Common myeloid progenitor, CD34-positive (primary cell): ENCODE measurements at places on chromosomes 1 and 21.

DNA sequence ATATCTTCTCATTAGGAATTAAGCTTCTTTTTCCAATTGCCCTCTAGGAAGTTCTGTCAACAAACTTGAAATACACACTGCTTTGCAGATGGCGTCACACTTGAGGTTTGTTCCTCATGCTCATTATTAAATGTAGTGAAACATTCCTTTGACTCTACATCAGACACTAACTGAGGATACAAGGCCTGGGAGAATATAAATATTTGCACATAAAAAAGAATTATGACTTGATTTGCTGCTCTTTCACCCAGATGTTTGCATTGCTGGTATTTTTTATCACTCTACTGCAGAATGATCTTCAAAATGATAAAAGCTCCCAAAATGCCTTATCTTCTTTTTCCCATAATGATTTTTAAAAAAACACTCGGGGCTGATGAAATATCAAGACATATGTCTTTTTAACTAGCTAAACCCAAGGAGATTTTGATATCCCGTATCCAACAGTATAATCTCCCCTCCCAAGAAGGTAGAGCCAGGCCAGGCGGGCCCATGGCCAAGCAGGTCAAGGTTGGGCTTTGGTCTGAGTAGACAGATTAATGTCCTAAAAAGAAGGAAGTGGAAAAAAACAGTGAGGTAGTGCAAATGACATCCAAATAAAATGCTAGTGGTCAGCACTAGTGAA lies 264.6 kb downstream of the HHIPL2 start:
- no peak for DNase-seq

- DNase-seq, result no peak
Measured at GRCh38 chr1:145963265-145964019, 933 bp downstream of the ANKRD34A start.

GRCh38 chr1:3685222-3685621 lies 32.9 kb downstream of the TP73 start:
- DNase-seq, result no peak

DNA sequence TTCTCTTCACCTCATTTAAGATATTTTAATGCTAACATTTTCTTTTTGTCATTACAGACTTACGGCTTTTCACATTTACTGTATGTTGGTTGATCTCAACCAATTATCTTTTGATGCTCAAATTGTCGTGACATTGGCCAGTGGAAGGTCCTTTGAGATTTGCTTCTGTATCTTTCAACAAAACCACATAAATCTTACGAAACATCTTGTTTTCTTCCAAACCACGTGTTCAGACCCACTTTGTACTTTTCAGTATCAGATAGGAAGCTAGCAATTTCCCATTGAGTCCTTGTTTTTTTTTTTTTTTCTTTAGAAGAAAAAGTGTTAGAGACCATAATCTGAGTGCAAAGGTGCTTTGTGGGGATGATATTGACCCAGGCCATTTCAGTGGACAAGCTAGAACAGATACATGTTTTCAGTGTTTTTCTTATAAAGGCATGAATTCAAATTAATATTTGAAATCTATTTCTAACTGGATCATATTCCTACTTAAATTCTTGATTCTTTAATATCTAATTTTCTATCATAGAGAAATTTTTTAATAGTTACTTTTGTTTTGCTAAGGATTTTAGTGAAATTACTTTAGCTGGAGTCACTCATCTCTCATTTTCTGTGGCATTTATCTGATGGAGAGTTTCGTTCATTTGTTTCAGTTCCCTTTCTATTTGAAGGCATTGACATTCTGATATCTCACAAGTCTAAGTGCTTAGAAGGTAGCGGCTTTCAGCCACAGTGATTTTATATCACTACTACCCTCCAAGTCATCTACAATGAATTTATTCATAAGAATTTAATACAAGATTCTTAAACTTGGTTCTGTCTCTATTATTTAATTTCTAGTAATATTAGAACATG lies 26.7 kb downstream of the ATG4C start:
- DNase-seq, result no peak

- DNase-seq, result no peak
Measured at GRCh38 chr1:77316966-77317365, 35.1 kb downstream of the AK5 start.

- no peak for DNase-seq
Measured at GRCh38 chr1:184082541-184083415, 31.2 kb downstream of the TSEN15 start.

DNA sequence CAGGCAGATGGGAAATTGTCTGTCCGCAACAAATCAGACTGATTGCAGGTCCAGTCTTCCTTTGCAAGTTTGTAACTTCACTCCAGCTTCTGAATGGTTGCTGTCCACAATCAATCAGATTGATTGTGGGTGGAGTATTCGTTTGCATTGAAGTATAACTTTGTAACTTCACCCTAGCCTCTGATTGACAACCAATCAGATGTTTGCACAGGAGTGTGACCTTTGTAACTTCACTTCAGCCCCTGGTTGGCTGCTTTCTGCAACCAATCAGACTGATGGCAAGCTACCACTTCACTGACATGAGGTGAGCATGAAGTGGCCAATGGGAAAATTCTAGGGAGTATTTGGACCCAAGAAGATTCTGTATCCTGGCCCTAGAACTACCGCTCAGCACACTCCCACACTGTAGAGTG lies 25.7 kb downstream of the OR10J1 start:
- DNase-seq, result no peak

DNA sequence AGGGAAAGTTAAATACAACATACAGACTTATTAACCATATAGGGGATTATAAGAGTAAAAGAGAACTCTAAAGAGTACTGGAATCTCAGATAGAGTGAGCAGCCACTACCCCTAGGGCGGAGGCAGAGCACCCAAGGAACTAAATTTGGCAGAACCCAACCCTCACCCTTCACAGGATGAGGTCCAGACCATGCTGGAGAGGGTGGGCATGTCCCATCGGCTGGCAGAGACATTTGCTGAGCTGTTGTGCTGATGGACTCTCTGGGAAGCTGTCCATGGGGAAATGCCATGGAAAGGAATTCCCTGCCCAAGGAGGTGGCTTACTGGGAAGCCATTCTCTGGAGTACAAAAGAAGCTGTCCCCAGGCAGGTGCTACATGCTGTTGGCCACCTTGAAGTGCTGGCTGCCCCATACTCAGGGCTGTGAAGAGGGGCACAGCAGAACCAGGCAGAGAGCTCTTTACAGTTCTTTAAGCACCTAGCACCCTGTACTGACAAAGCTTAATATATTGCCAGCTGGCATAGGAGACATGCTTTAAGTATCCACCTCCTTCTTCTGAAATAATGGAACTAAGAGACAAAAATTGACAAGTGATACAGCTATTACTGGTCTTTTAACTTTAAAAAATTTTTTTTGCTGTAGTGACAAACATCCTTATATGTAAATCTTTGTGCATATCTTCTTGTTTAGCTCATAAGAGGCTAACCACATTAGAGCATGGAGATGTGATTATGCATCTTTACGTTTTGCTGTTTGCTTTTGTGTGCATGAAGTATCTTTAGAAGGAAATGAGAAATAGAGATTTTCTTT lies 29.6 kb downstream of the TSNAX start:
- DNase-seq, result no peak

DNA sequence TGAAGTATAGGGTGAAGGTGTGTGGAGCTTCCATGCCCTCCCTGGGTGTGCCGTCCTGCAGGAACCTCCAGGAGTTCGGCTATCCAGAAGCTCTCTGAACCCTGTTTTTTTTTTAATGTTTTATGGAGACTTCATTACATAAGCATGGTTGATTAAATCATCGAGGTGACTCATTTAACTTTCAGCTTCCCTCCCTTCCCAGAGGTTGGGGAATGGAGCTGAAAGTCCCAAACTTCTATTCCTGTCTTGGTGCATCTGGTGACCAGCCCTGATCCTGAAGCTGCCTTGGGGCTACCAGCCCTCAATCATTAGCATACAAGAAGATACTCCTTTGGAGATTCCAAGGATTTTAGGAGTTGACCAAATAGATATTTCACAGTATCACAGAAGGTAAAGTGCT lies 9.5 kb downstream of the RRP15 start:
- no peak for DNase-seq

- DNase-seq, result no peak
Measured at GRCh38 chr1:26014179-26014578, 7.4 kb upstream of the EXTL1 start.

GRCh38 chr21:45763074-45763473 lies 119.5 kb downstream of the PCBP3 start:
- no peak for DNase-seq

GRCh38 chr1:55245781-55246180 lies 30.6 kb upstream of the USP24 start:
- DNase-seq, result no peak

DNA sequence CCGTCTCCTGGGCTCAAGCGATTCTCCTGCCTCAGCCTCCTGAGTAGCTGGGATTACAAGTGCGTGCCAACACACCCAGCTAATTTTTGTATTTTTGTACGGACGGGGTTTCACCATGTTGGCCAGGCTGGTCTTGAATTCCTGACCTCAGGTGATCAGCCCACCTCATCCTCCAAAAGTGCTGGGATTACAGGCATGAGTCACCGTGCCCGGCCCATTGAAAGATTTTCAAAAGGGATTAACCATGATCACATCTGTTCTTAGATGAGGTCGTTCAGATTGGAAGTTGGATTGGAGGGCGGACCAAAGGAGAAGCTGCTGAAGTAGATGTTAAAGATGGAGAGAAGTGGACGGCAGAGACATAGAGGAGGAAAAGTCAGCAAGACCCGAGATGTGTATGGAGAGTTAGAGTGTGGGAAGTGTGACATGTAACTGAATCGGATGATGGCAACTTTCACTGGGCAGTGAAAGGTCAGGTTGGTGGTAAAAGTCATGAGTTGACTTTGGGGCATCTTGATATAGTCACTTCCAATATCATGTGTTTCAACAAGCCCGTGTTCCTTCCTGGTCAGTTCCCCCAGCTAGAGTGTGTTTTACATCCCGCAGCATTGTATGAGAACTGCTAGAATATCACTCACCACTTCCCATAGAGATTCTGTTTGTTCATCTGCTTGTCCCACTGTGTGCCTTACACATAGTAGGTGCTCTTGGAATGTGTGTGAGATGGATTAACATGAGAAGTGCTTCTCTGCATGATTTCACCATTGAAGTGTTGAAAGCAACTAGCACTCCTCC lies 54.4 kb upstream of the TINAGL1 start:
- DNase-seq, result no peak

GRCh38 chr1:155117610-155118009 lies 10.1 kb upstream of the EFNA1 start:
- DNase-seq, result no peak

DNA sequence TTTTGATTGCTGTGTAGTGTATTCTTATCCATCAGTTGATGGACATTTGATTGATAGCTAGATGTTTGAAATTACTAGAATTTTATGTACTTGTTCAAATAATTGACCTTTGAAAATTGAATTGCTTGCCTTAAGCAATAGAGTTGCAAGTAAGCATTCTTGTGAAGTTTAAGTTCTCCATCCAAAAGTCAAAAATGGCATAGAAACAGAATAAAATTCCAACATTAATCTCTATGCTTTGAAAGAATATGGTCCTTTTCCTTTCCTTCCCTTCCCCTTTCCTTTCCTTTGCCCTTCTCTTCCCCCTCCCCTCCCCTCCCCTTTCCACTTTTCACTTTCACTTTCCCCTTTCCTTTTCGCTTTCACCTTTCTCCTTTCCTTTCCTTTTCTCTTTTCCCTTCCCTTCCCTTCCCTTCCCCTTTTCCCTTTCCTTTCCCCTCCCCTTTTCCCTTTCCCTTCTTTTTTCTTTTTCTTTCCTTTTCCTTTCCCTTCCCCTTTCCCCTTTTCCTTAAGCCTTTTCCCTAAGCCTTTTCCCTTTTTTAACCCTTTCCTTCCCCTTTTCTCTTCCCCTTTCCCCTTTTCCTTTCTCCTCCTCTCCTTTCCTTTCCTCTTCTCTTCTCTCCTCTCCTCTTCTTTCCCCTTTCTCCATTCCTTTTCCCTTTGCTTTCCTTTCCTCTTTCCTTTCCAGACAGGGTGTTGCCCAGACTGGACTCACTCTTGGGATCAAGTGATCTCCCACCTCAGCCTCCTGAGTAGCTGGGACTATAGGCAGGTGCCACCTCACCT lies 67.4 kb downstream of the SASS6 start:
- DNase-seq, result no peak

- no peak for DNase-seq
Measured at GRCh38 chr1:235865565-235866204, 1.0 kb downstream of the LYST start.

- DNase-seq, result no peak
Measured at GRCh38 chr21:33032434-33033047, 6.8 kb downstream of the OLIG2 start.

GRCh38 chr1:156912861-156913808 lies 7.3 kb upstream of the LRRC71 start:
- DNase-seq, result no peak

DNA sequence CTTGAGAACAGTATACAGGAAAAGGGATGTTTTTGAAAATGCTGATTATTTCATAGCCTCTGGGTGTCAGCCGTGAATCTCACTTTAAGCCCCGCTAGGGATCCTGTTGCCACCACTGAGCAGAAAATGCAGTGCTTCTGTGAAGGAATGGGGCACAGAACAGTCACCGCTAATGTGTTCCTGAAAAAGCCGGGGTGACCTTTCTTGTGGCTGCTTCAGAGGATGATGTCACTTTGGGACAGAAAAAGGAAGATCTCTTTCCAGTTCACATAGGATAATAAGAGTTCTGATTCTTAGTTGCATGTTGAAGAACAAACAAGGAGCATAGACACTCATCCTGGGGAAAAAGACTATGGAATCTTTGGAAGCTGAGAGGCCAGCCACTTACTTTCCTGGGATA lies 349.6 kb downstream of the DISC1 start:
- DNase-seq, result no peak

DNA sequence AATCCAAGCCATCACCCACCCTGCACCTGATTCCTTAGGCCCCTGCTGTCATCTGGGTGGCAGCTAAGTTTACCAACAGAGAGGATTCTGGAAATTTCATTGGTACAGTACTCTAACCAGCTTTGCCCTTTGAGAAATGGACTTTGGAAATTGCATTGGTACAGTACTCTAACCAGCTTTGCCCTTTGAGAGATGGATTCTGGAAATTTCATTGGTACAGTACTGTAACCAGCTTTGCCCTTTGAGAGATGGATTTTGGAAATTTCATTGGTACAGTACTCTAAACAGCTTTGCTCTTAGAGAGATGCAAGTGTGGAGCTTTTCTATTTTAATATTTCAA lies 42.5 kb downstream of the MAB21L3 start:
- no peak for DNase-seq

DNA sequence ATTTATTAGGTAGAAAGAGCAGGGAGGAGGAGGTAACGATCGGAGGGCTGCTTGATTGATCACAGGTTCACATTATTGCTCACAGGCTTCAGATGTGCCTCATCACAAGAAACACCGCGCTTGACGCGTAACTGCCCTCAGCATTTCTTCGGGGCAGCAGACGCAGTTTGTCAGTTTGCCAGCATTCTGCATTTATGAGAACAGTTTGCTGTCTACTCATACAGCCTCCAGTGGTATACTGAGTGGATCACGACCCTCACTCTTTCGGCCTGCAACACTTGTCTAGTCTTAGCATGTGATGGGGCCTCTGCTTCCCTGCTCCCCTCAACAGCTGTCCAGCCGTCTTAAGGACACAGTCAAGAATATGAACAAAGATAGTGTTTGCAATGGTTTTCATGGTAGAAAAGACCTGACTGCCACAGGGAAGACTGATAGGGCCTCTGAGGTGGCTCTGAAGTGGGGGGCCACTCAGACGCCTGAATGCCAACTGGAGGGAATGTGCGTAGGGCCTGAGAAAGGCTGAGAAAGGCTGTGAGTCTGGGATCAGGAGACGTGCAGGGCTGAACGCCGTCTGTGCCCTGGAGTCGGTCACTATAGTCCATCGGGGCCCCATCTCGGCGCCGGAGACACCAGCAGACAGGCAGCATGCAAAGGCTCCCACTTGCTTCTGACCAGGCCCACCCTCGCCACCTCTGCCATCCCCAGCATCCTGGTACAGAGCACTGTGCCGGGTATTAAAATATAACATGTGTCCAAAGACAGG lies 45.0 kb downstream of the UBE2G2 start:
- no peak for DNase-seq
